Fibroblast of lung (primary cell): ENCODE measurements at places on chromosomes 12 and 14. TPM values are rescaled to one million over a fixed set of nuclear protein-coding genes. Genes with fewer than 3 reads are reported as not detected.
A peak's percentile ranks its signal among the peaks of the same experiment; 100 is the strongest.

Gene AKAP3
- total RNA-seq: 1.5 and 2.8 TPM in 2 replicates

GRCh38 chr14:99945732-99946651, 119.2 kb upstream of the EVL start:
- DNase-seq: no peak

- DNase-seq: no peak
These were observed 954 bp upstream of the CALCOCO1 start for GRCh38 chr12:53728206-53728605.

- no peak for DNase-seq
These were observed 205.1 kb upstream of the GZMB start for GRCh38 chr14:24838945-24839616.

- DNase-seq: peak; percentile 6
These were observed 1820.8 kb upstream of the FLRT2 start for GRCh38 chr14:83709116-83709515.

DNA sequence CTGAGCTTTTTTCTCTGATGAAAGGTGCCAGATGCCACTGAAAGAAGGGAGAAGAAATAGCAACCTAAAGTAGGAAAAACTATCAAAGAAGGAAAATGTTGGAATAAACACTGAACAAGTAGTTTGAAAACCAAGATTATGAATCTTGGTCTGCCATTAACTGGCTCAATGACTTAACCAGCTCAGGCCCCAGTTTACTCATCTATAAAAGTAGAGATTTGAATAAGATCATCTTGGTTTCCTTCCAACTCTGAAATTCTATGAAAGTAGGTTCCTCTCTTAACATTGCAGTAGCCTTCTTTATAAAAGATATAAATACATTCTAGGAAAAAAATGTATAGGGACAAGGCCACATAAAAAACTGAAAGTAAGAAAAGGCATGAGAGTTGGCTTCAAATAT, 16.1 kb upstream of the CCND2 start:
- no peak for DNase-seq

Gene HSPB8
- total RNA-seq: 21.3 and 23.8 TPM in 2 replicates

DNA sequence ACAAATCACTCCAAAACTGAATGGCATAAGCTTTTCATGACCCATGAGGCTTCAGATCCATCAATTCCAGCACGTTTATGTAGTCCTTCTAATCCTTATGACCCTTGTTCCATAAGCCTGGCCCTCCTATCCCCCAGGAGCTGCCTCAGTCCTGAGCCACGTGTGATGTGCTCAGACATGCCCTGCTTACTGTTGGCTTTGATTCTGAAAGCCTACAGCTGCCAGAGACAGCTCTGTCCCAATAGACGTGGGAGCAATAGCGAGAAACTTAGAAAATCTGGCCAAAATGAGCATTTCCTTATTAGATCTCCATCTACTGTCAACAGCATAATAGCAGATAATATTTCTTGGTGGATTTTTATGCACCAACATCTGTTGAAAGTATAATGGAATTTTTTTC, 33.2 kb downstream of the DUSP6 start:
- DNase-seq: peak; percentile 85

GRCh38 chr12:49345051-49345824, 1.4 kb upstream of the DNAJC22 start:
- DNase-seq: no peak

Gene EML5
- total RNA-seq: 0.66 and 0.77 TPM in 2 replicates

Gene ZC2HC1C
- 1.5 and 1.8 TPM in 2 replicates for total RNA-seq

GRCh38 chr14:60095781-60096450, 4.2 kb downstream of the PCNX4 start:
- DNase-seq: peak; percentile 84

DNA sequence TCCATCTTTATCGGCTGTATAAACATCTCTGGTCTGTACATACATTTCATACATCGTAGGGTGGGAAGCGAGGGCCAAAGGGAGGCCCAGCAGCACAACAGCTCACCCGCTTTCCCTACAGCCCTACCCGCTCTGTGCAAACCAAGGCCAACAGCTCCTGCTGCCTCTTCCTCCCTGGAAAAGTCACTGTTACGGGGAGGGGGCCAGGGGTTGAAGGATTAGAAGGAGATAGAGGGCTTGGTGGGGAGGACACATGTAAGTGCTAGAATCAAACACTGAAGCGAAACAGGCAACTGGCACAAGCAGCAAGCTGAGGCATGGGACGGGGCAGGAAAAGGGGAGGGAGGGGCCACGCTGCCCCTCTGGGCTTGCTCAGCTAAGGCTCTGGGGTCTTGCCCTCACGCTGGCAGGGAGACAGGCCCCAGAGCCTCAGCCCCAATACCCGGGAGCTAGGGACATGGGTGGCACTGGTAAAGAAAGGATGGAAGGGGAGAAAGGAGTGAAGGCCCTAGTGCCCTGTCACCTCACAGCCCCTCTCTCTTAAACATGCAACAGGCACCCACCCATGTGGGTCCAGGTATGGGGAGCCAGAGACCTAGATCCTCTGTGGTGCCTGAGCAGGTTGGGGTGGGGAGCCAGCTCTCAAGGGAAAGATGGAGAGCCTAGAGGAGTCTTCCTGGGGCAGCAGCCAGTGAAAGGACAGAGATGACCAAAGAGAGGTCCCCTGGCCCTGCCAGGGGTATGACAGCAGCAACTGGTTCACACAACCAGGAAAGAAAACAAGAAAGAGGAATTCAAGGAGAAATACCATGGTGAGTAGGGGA, 14.4 kb downstream of the SPRYD3 start:
- DNase-seq: no peak

Gene SYNDIG1L
- not detected in 2 replicates for total RNA-seq
